ENCODE measurements at places on chromosomes 16 and 17.

- no peak for ATAC-seq
Observed at GRCh38 chr16:54173490-54173889, 113.1 kb downstream of the IRX3 start.

GRCh38 chr16:57100445-57100844, 8.1 kb downstream of the CPNE2 start:
- no peak for ATAC-seq

DNA sequence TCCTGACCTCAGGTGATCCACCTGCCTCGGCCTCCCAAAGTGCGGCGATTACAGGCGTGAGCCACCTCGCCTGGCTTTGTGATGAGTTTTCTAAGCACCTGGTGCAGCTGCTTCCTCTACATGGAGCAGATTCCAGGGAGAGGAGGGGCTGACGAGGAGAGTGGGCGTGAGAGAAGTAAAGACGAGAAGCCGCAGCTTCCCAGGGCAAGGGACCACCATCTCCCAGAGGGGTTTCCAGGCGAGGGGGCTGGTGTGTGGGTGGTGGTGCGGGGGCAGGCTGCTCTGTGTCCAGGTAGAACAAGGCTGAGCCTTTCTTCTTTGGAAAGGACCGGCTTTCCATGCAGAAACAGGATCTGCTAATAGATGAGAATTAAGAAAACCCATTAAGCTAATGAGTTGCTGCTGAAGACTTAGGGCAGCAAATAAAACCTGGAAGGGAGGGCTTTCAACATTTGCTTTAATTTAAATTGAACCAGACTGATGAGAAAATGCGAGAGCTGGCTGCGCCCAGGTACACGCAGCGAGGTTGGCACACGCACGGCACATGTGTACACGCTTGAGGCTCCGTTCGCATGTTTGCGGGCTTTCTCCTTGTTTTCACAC, 236.7 kb downstream of the RBFOX3 start:
- no peak for ATAC-seq

GRCh38 chr17:11309850-11310249, 68.8 kb downstream of the SHISA6 start:
- no peak for ATAC-seq

GRCh38 chr17:75910699-75911098, 6.0 kb upstream of the MRPL38 start:
- ATAC-seq: no peak

DNA sequence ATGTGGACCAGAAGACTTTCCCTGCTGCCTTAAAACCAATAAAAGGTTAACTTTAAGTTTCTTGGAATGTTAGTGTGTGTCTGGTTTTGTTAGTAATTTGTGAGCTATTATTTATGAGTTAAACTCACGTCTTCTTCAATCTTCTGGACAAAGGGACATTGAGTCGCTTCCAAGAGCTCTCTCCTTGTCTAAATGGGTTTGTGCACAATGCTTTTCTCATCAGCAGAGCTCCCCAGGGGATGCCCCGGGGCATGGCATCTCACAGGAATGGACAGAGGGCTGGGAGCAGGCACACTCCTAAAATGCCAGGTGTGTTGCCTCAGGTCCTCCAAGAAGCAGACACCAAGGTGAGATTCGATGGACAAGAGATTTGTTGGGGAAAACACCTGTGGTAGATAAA, 90.5 kb downstream of the RGS9 start:
- ATAC-seq: no peak

- ATAC-seq: no peak
Observed at GRCh38 chr17:65453204-65453931, 108.1 kb downstream of the AXIN2 start.

- ATAC-seq: no peak
Observed at GRCh38 chr17:33469421-33469820, 176.3 kb upstream of the ASIC2 start.

DNA sequence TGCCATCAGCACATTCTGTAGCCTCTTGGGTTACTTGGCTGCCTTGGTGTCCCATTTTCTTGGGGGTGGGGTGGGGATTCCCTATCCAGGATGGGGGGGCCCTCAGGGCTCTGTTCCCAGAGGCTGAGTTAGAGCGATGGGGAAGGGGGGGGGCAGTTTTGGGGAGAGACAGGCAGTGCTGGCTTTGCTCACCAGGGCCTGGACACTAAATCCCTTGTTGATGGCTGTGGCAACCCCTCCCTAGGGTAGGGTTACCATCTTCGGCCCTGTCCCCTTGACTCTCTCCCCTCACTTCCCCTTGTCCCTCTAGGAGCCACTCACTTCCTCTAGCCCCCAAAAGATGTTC, 660 bp upstream of the ATP2A1 start:
- no peak for ATAC-seq

- ATAC-seq: peak; percentile 95
Observed at GRCh38 chr16:8818504-8819270, 21.0 kb downstream of the PMM2 start.

All from stimulated activated memory B cell treated with anti-CD40 and anti-IgM and Interleukin-4, amounts not matched to agents 10 μg/mL and 1 μg/mL and 100 μg/mL, for 72 hours (primary cell).